A549 treated with GW870086 at 1 μM for 4 hours (cell line): ENCODE measurements at places on chromosomes 5 and 9. TPM values are rescaled to one million over a fixed set of nuclear protein-coding genes. Genes with fewer than 3 reads are reported as not detected.

Gene LURAP1L
- 23.6 to 33.9 TPM (median 32.4 TPM) in 5 replicates for total RNA-seq

Gene AP3B1
- 28.5 to 34.9 TPM (median 31.3 TPM) in 5 replicates for total RNA-seq

Gene PCDHB4
- total RNA-seq: 0.03 to 0.11 TPM (median 0.08 TPM) in 3 of 5 replicates, not detected in the others

Gene MYOT
- not detected in 5 replicates for total RNA-seq

Gene SH3GLB2
- 33.8 to 53.5 TPM (median 49.7 TPM) in 5 replicates for total RNA-seq
